ENCODE measurements at places on chromosomes 2 and 18.

DNA sequence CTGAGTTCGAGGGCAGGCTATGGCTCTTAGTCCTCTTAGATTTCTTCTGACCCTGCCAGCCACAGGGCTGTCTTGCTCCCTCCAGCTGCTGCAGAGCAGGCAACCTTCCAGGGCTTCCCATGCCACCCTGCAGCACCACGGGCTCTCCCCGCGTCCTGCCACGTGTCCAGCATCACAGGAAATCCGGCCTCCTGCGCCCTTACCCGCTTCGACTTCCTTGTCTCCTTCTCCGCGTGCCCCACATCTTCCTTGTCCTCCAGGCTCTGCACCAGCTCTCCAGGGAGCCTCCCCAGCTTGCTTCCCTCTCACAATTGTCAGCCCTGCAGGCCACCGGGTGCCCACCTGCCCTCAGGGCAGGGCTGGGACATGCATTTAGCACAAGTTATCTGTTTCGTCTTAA is 253.5 kb downstream of the DCDC2C start:
- no peak for DNase-seq

DNA sequence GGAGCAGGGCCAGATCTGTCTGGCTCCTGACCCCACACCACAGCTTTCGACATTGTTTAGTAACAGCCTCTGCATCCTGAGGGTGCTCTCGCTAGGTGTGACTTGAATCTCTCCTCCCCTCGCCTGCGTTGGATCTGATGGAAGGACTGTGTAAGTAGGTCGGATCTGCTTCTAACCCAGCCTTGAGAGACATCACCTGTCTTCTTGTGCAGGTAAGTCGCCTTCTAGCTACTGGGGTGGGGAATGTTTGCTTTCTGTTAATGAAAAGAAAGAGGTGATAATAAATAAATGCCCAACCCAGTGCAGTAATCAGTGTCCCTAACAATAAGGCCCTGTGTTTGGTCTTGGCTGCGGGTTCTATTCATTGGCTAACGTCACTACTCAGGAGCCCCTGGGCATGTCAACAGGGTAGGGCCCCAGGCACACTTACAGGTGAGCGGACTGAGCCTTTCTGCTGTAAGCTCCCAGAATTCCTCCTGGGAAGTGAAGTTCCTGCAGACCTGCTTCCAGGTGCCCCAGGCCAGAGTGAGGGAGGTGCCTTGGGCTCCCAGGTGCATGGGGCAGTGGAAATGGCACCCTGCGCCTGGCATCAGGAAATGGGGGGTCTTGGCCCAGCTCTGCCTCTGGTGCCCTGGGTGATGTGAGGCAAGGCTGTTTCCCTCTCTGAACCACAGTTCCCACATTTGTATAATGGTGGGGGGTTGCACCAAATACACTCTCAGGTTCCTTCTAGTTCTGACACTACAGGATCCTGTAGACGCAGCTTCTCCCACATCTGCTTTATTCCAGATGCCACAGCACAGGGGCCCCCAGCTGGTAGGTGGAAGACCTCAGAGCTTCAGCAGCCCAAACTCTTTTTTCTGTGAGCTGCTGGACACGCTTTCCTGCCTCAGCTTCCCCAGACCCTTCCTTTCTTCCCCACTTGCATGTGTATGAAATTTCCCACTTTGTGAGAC is 11.2 kb upstream of the FOSL2 start:
- no peak for DNase-seq

- no peak for DNase-seq
These were observed 522.5 kb downstream of the GALR1 start for GRCh38 chr18:77772177-77772576.

DNA sequence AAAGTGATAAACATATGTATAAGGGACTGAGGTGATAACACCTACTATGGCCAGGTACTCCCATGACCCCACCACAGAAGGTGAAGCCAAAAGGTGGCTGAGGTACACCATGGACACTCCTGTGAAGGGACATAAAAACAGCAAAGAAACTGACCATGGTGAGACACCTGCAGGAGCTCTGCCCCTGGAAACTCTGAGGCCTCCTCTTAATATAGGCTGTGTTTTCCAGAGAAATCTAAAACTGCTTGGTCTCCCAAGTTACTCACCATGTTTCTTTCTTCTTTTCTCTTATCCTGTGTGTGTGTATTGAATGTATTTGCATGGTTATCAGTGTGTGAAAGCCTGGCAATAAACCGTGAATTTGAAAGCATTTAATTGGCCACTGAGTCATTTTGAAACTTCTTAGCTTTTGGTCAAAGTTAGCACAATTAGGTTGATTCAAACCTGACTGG is 739.3 kb upstream of the GCFC2 start:
- DNase-seq = no peak

DNA sequence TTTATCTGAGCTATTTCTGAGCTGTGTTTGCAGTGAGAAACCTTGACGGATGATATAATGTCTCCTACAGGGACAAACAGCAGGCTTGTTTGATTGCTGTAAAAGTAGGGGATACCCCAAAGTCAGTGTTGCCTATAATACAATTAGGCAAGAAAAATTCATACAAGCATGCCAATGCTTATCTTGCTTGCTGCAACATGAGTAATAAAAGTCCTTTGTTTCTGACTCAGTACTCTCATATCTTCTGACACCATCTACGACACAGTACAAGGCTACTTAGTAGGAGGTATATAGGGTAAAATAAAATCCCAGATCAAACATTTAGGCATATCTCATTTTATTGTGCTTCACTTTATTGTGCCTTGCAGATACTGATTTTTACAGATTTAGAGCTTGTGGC is 33.0 kb downstream of the ERBB4 start:
- no peak for DNase-seq

DNA sequence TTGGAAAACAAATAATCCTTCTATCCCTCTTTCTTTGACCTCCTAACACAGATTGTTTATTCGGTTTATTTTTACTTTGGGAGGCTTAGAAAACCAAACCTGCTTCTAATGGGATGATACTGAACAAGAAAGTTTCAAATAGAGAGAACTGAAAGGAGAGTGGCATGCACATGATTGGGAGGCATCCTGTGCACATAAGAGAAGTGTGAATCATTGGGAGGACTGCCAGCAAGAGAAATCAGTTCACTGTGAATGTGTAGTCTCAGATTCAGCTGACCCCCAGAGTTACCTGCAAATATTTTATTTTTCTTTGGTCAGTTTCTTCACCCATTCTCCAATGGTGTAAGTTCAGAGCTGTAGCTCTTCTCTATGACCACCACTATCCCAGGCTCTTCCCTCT is 1363.2 kb upstream of the ACVR2A start:
- DNase-seq = no peak

DNA sequence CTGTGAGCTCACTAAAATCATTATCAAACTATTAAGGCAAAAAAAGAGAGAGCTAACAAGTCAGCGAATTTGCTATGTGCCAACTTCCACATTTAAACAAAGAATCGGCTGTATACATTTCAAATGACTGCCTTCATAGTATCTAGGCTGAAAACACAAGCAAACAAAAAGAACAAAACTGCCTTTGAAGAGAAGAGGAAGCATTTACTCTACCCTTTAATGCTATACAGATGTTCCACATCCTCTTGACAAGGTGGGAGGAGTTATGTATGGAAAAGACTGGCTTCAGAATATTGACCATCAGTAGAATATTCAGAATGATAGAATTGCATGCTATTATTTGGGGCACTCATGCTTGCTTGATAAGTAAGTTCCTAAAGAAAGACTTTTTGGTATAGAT is 741.7 kb downstream of the PLCL1 start:
- no peak for DNase-seq

DNA sequence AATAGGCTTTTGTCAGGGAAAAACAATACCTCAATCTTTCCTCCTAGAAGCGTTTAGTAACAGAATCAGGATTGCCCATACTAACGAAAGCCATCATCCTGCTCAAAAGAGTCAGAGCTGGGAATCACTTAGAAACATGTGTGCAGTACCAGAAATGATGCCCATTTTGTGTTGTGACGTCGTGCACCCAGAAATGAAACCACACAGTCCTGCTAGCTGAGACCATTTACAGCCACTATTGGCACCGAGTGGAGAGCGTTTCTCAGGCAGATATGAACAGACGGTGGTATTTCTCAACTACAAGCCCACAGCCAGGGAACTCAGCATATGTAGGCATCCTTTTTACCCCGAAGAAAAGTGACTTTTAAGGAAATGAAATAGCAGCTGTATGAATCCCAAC is 284.3 kb upstream of the LRATD1 start:
- no peak for DNase-seq

GRCh38 chr2:103977668-103978067 is 876.2 kb upstream of the POU3F3 start:
- no peak for DNase-seq

DNA sequence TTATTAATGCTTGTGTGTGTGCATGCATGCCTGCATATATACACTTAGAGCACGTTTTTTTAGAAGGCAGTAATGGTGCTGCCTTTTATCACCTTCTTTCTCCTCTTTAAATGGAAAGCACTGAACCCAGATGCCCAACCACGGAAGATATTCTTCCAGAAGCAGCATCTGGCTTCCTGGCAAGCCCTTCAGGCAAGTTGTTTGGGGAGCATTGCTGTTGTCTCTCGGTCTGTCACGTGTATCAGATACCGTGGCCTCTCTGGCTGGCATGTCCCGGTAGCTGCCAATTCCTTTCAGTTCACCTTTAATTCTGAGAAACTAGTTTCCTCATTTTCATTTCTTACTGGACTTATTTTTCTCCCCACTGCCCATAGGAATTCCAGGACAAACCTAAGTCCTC is 587.8 kb downstream of the ARHGAP15 start:
- DNase-seq = no peak

- DNase-seq = no peak
These were observed 60.2 kb upstream of the TXNDC2 start for GRCh38 chr18:9825571-9826073.

DNA sequence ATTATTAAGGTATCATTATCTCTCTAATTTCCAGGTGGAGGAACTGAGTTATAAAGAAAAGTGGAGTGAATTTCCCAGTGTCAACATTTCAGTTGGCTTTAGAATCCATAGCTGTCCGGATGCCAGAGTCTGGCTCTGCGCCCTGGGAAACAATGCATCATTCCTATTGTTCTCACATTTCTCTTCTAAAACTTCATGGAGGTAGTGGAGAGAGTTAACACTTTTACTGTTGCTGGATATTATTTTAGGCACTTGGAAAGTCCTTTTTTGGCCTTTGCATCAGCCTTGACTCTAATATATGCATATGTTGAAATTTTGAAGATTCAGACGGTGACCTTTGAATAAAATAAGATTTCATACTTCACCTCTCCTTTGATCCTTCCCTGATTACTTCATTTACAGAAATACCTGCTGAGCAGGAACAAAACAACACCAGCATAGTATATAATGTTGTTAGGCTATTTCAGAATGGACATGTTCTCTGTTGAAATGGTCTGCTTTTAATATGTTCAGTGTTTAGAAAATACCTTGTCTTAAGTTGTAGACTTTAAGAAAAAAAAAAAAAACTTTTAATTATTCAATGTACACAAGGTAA is 148.8 kb downstream of the EPHA4 start:
- no peak for DNase-seq

DNA sequence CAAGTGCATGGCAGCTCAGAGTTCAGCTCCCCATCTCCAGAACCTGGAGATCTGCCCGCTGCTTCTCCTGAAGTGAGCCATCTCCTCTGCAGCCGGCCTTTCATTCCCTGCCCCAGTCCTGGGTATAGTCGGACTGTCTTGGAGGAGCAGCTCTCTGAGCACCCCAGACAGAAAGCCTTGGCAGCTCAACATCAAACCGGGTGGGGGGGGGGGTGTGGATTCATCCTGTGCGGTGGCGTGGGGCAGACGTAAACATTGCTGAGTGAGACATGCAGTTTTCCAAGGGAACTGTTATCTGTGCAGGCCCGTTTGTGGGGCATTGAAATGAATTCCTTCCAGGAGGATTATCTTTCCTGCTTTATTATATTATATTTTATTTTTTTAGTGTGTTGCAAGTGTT is 125.9 kb upstream of the MYCN start:
- no peak for DNase-seq

DNA sequence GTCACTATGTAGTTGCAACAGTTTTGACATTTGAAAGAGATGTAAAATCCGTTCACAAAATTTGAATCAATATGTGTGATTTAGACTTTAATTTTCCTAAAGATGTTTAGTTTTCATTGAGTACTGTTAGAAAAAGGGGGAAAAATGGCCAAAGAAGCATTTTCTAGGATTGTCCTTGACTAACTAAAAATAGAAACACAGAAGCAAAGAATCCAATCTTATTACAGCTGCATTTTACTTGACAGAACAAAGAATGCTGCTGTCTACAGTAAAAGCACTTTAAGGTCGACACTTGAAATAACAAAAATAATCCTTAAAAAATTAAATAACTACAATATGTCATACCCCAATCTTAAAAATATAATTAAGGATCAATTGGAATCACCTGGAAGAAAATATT is 48.9 kb downstream of the FRZB start:
- DNase-seq = no peak

DNA sequence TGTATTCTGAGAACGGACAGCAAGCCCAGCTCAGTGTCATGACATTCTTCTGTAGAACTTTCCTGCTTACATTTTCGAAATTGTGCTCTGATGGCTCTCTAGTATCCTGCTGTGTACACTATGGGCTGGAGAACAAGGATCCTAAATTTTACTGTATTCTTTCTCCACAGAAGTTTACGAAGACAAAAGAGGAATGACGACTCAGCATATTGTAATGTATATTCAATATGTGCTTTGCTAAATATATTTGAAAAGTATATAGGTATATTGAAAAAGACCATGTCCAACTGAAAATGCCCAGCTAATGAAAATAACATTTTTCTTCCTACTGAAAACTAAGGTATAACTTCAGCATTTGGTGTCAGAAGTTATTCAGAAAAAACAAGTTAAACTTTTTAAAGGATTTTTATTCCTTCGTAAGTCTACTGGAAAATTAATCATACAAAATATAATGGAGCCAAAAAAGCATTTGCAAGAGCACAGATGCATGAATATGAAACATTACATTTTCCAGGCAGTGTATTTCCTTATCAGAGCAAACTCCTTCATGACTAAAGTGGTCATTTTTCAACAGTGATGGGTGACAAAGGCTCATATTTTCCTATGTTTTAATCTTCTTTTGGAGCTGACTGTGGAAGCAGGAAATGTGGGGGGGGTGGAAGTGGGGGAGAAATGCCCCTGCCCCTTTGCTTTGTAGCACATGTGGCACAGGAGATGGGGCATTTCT is 143.8 kb upstream of the THUMPD2 start:
- no peak for DNase-seq

- DNase-seq = no peak
These were observed 50.8 kb upstream of the NFE2L2 start for GRCh38 chr2:177315364-177315763.
